IPS-NIHi11 (cell line): ENCODE measurements at places on chromosomes 2 and 18.
A peak's percentile ranks its signal among the peaks of the same experiment; 100 is the strongest.

- no peak for DNase-seq
Measured at GRCh38 chr18:58557008-58557435, 71.9 kb downstream of the ALPK2 start.

GRCh38 chr2:59968441-59968840 lies 585.0 kb downstream of the BCL11A start:
- DNase-seq = no peak

DNA sequence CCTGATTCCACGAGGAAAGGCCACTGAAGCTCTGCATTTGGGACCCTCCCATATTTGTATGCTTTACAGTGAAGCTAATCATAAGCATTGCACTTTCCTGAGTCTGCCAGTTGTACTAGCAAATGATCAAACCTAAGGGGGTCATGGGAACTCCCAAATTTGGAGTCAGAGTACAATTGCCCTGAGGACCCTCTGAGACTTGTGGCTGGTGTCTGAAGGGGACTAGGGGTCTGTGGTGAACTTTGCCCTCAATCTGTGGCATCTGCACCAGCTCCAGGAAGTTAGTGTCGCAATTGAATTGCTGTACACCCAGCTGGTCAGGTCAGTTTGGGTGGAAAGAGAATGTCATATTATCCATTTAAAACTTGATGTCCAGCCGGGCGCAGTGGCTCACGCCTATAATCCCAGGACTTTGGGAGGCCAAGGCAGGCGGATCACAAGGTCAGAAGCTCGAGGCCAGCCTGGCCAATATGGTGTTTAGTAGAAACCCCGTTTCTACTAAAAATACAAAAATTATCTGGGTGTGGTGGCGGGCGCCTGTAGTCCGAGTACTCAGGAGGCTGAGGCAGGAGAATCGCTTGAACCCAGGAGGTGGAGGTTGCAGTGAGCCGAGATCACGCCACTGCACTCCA lies 18.1 kb downstream of the SOWAHC start:
- no peak for DNase-seq

DNA sequence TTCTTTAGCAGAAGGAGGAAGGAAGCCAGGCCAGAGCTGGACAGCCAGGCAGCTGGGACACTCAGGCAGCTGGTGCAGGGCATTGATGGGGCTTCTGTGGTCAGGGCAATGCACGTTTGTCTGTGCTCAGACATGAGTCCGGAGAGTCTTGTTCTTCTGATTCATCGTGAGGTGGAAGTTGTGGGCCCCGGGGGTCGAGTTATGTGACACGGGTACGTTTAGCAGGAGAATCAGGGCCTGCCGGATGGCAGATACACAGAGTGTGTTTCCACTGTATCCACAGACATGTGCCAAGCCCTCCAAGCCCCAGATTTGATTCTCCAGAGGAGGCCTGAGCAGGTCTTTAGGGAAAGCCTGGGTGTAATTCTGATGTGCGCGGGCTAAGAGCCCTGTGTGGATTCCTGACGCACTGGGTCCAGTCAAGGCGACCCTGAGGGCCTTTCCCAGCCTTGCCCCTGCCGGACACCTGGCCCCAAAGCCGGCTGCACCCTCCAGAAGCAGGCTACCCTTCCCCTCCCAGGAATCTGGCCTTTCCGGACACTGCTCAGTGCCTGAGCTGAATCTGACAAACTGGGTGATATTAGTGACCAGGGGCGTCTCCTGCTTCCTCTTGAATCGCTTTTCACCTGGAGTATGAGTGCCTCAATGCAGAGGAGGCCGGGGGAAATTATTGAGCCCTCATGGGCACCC lies 10.1 kb downstream of the ARHGEF4 start:
- no peak for DNase-seq

- no peak for DNase-seq
Measured at GRCh38 chr2:17190527-17190926, 327.7 kb downstream of the RAD51AP2 start.

- DNase-seq = no peak
Measured at GRCh38 chr18:38256366-38256765, 690.8 kb upstream of the CELF4 start.

DNA sequence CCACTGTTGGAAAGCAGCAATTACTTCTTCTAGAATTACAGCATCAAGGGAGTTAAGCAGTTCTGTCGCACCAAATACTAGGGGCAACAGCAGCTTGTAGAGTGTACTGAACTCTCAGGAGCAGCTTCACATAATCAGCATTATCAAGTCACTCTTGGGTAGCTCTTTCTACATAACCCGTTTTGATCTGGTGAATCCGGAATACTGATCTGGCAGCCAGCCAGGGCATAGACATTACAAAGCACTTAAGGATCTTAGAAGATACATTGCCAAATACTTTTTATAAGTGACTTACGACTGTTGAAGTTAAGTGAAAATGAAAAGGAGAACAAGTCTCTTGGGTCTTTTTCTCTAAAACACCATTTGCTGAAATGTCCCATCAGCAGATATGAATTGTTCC lies 73.2 kb upstream of the NETO1 start:
- no peak for DNase-seq

DNA sequence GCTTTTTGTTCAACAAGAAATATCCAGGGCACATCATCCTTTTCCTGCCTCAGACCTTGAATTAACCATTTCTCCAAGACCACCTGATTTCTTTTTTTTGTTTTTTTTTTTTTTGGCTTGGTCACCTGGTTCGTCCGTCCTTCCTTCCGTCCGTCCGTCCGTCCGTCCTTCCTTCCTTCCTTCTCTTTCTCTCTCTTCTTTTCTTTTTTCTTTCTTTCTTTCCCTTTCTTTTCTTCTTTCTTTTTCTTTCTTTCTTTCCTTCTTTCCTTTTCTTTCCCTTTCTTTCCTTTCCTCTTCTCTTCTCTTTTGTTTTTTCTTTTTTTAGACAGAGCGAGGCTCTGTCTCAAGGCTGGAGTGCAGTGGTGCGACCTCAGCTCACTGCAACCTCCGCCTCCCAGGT lies 80.7 kb downstream of the TET3 start:
- no peak for DNase-seq

GRCh38 chr18:9647496-9648323 lies 33.4 kb upstream of the PPP4R1 start:
- no peak for DNase-seq

GRCh38 chr2:7950035-7950612 lies 731.7 kb upstream of the ID2 start:
- DNase-seq = no peak

- DNase-seq = no peak
Measured at GRCh38 chr2:60806595-60806987, 50.5 kb downstream of the PAPOLG start.

DNA sequence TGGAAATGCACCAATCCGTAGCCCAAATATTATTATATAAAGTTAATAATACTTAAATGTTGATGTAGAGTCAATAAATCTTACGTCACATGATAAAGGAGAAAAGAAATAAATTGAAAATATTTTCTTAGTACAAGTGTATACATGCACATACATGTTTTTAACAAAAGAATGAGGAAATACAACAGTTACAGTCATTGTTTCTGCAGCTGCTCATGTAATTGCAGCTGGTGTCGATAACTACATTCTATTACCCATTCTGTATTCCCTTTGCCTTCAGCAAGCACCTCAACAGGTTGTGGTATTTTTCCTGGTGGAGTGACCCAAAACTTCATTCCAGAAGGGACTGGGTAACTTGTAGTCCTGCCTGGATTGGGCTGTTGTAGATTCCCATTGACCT lies 377.8 kb upstream of the FSIP2 start:
- DNase-seq = no peak

DNA sequence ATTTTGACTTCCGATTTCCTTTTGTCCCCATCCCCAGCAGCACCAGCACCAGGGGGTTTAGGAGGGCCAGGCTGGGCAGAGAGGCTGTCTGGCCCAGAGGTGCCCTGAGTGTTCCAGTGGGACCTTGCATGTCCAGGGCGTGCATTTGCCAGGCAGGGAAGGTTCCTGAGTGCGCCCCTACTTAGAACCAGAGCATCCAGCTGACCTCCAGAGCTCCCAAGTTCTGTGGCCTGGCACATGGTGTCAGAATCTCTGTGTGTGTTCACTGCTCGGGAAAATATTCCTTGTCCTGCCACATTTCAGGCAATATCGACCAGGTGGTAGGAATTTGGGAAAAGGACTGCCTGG lies 5.5 kb downstream of the SIX3 start:
- DNase-seq = no peak

GRCh38 chr18:78352910-78353309 lies 626.7 kb upstream of the SALL3 start:
- no peak for DNase-seq

DNA sequence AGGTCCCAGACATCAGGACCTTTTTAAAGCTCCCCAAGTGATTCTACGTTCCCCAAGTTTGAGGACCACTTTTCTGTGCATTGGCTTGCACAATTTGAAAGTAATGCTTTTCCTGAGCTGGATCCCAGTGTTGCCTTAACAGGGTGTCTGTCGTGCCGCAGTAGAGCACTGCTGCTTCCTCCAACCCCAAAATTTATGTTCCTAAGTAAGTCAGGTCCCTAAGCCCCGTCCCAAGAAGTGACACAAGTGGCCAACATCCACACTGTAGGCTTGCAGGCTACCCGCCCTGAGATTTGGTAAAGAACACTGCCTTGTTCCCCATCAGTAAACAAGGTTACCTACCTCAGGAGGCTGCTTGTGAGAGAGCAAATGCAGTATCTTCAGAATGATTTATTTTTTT lies 2.0 kb downstream of the SFT2D3 start:
- no peak for DNase-seq

DNA sequence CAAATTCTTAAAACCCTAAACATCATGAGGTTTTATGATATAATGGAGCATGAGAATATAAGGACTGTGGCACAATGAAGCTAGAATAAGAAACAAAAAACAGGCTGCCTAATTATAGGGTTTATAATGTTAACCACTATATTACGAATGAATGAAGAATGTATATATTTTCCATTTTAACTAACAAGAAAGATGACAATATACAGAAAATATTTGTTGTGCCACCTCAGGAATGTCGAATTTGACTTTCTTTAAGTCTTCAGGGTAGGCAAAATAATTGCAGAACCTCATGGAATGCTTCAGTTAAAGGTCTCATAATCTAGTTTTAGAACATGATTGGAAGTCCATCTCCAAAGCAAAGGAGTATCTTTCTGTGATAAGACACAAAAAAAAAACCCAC lies 282.9 kb upstream of the SLC8A1 start:
- DNase-seq = no peak

DNA sequence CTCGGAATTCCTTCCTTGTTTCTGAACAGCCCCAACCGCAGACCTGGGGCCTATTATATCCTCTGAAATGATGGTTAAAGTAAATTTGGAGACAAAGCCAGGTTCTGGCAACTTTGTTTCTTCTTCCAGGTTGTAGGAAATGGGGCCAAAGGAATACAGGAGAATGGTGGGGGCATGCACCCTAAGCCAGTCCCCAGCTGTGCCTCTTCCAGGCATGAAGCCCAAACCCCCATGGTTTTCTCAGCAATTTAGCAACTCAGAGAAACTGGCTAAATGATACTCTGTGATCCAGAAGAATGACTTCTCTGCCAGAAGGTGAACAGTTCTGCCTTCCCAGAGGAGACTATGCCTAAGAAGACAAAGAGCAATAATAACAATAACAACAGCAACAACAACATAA lies 635.0 kb upstream of the FANCL start:
- DNase-seq = no peak

DNA sequence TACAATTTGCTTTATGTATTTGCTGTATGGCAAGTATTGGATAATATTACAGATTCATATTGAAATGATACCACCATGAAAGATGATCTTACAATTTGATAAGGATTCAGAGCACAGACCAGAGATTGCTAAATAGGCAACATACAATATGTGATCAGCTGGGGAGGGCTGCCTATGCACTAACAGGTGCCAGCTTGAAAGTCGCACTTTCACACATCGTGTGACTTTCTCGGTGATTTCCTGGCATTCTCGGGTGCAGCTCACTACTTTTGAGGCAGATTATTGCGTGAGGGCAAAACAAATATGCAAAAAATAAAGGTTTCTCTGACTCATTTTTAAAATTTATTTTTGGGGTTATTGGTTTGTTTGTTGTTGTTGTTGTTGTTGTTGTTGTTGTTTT lies 36.0 kb downstream of the RBMS1 start:
- DNase-seq = no peak

- DNase-seq = no peak
Measured at GRCh38 chr2:161067846-161068350, 92.3 kb upstream of the TANK start.

- DNase-seq = peak; percentile 43
Measured at GRCh38 chr2:189982780-189983394, 79.6 kb downstream of the MSTN start.

DNA sequence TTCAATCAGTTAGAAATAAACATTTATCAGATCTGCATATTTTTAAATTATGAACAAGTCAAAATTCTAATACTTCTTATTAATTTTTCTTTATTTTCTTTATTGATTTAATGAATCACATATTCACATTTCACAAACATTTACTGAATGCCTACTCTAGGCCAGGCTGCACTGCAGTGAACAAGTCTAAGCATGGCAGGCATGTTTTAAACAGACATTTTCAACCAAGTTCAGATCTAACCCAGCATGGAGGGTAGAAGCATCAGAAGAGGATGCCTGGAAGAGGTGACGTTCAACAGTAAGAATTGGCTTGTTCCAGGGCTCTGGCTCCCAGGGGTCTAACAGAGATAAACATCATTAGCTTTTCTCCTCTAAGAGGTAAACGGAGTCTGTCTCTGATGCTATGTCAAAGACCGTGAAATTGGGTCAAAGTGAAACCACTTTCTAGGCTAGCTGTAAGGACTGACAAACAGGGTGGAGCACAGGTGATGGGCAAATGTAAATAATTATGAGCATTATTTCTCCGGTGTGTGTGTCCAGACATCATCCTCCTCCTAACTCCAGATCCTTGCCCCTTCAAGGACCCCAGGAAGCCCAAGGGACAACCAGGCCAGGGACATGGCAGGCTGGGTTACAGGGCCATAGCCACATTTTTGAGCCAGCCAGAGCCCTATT lies 50.6 kb downstream of the UNC50 start:
- no peak for DNase-seq

- DNase-seq = no peak
Measured at GRCh38 chr18:12841070-12841469, 43.0 kb downstream of the PTPN2 start.

- no peak for DNase-seq
Measured at GRCh38 chr2:61362873-61363272, 108.0 kb downstream of the USP34 start.

GRCh38 chr2:181680055-181680936 lies at the start of gene NEUROD1:
Gene NEUROD1 (minus strand): TSS chr2:181680517. CDS start chr2:181678860, 1,657 bp downstream.
- DNase-seq = peak; percentile 61

GRCh38 chr2:7692657-7693161 lies 775.5 kb downstream of the RNF144A start:
- no peak for DNase-seq
